ENCODE measurements at places on chromosomes 2 and 18. TPM values are rescaled to one million over a fixed set of nuclear protein-coding genes. Genes with fewer than 3 reads are reported as not detected.

DNA sequence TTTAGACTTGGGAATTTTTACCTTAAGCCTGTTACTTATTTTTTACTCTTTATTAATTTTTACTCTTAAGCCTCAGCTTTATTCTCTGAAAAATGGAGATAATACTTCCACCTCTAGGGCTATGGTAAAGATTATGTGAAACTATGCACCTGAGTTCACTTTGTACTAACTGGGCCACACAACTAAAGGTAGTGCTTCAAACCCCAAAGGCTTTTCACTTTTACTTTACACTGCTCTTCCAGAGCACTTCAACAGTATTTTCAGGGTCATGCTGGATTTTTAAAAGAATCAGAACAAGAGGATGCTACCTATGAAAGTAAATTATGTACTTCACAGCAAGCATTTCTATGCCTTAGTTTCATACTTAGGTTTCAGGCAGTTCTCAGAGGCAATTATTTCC, 27.8 kb downstream of the MEX3C start:
- DNase-seq: no peak

- DNase-seq: no peak
Observed at GRCh38 chr2:158013891-158014290, 87.8 kb upstream of the UPP2 start.

- peak; percentile 25 for DNase-seq
Observed at GRCh38 chr2:46175419-46175818, 121.8 kb upstream of the EPAS1 start.

- DNase-seq: no peak
Observed at GRCh38 chr2:118442996-118443553, 354.8 kb downstream of the INSIG2 start.

DNA sequence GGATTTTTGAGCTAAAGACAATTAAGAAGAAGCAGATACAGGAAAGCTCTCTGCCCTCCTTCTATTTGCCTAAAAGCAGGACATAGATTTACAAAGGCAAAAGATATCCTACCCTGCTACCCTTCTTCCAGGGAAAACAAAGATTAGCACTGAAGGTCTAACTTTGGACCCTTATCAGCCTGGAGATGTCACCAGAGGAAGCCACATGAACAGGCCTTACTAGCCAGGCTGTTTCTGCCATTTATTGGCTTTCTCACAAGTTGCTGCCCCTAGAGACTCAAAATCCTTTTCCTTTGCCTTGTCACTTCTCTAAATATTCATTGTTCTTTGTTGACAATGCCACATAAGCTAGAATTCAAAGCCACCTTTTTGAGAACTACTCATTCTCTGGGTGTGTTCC, 147.3 kb downstream of the B3GNT2 start:
- DNase-seq: no peak

- DNase-seq: no peak
Observed at GRCh38 chr18:48707636-48708296, 168.9 kb downstream of the CTIF start.

DNA sequence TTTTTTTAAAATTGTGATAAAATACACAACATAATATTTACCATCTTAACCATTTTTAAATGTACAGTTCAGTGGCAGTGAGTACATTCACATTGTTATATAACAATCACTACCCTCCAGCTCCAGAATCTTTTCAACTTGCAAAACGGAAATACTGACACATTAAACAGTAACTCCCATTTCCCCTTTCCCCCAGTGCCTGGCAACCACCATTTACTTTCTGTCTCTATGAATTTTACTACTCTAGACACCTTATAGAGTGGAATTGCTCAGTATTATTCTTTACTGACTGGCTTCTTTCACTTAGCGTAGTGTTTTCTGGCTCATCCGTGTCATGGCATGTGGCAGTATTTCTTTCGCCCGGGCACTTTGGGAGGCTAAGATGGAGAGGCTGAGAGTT, 32.6 kb downstream of the FASTKD2 start:
- DNase-seq: no peak

DNA sequence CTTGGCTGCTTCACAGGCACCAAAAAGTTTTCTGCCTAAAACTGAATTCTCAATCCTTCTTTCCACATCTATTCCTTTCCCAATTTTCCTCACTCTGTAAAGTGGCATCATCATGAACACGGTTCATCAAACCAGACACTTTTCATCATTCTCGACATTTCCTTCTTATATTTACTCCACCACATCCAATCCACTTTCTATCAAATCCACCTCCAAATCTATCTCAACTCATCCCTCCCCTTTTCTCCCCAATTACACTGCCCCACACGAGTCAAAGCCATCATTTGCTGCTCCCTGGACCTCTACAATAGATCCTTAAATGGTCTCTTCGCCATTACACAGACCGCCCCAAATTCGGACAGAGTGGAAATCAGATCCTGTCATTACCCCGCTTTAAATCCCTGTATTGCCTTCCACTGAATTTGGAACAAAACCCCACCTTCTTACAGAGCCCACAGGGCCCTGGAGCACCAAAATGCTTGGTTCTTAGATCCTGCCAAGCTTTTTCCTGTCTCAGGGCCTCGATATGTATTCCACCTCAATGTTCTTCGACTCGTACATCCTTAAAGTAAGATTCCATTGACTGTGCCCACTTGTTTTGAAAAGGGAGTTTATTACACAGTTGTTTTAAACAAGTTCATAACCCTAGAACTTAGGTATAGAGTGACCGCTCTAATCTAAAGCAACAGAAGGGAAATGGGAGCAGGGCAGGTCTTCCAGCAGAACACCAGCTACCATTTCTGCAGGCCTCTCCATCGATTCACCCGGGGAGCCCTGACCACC, 856 bp downstream of the ACAA2 start:
- DNase-seq: peak; percentile 24

DNA sequence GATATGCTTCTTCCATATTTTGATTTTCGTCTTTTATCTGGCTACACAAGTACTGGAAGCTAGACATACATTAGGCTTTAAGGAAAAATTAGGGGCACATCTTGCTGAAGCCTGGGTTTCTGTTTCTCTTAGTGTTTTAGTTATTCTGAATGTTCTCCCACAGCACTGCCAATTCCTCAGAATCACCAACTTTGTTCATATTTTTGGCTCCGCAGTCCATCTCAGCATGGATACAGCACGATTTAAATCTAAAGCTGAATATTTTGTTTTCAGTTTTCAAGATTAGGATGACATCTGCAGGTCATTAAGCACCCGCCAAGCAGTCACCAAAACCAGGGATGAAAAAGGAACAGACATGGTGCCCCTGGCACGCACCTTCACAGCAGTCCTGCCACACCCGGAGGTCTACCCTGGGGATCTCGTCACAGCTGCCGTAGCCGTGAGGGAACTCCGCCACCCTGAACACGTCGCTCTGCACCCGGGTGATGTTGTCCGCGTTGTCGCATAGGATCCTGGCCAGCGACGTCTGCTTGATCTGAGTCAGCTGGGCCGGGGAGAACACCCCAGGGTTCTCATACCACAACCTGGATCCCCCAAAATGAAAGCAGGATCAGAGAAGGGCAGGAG, 101.2 kb downstream of the PXDN start:
- DNase-seq: no peak

The SLC9A2 gene
- not detected for total RNA-seq

The EPB41L5 gene
- 14.0 TPM for total RNA-seq

The ADAM23 gene
- 3.1 TPM for total RNA-seq

The SERPINE2 gene
- 87.3 TPM for total RNA-seq

Measured in LHCN-M2 (cell line).